CD4-positive, alpha-beta T cell treated with Interleukin-4 for 4 hours (primary cell): ENCODE measurements at places on chromosomes 12 and 14.

- no peak for DNase-seq
Observed at GRCh38 chr14:23114120-23114458, 5.0 kb downstream of the CEBPE start.

GRCh38 chr12:89988188-89988915 lies 279.7 kb upstream of the ATP2B1 start:
- DNase-seq = no peak

DNA sequence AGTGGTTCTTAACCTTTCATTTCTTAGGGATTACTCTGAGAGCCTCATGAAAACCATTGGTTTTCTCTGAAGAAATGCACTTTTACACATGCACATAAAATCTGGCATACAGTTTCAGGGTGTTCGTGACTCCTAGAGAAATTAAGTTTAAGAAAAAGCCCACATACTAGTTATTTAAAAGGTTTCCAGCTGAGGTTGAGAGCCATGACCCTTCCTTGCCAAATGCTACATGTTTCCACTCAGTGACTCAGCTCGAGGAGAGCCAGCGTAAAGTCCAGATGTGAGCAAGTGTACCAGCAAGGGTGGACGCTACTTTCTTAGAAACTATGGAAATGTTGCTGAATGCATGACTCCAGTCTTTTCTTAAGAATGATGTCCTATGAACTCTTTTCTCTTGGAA lies 42.7 kb upstream of the FLRT2 start:
- no peak for DNase-seq

DNA sequence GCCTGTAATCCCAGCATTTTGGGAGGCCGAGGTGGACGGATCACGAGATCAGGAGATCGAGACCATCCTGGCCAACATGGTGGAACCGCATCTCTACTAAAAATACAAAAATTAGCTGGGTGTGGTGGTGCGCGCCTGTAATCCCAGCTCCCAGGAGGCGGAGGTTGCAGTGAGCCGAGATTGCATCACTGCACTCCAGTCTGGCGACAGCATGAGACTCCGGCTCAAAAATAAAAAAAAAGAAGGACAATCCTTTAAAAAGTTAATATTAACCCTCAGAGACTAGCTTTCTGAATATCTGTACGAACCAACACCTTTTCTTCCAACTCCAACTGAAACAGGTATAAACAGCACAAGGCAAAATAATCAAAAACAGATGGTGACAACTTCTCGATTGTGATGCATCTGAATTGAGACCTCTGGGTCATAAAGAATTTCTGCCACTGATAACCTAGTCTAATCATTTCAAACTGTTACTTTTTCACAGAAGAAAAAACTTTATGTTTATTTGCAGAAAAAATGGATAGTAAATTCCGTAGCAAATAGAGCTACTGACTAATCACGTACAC lies 27.8 kb downstream of the CLIP1 start:
- no peak for DNase-seq

DNA sequence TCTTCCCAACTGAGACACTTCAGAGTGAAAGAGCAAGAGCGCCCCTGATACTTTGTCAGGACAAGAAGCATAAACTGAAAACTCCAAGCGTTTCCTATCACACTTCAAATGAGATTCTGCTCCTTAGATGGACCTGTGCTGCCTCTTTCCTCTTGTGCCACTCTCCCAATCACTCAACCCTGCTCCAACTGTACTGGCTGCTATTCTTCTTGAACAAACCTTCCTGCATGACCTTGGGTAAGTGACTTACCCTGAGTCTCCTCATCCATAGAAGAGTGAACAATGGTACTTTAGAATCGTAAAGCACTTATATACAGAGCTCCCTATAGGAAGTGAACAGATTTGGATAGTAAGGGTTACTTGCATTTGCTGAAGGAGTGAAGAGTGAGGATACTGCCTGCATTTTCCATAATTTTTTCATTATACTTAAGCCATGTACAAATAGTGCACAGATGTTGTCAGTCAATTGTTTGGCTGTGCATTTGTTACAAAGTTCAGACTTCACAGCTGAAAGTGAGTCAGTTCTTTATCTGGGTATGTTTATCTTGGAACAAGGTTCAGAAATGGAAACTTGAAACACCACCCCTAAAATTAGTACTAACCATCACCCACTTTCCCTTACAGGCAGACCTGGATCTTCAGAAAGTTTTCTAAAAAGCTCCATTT lies 10.8 kb downstream of the MTERF2 start:
- no peak for DNase-seq

DNA sequence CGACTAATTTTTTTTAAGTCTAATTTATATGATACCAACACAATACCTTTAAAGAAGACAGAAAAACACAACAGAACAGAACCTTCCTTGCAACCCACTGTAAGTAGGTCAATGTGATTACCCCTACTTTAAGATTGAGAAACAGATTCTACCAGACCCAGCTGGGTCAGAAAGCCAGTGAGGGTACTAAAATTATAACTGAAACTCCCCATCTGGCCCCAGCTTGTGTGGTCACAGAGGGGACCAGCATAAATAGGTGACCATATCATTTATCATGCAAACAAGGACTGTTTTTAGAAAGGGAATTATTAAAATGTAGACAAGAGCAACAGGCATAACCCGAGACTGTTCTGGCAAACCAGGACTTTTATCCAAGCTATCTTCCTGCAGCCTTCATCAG lies 30.1 kb upstream of the FRMD6 start:
- no peak for DNase-seq

DNA sequence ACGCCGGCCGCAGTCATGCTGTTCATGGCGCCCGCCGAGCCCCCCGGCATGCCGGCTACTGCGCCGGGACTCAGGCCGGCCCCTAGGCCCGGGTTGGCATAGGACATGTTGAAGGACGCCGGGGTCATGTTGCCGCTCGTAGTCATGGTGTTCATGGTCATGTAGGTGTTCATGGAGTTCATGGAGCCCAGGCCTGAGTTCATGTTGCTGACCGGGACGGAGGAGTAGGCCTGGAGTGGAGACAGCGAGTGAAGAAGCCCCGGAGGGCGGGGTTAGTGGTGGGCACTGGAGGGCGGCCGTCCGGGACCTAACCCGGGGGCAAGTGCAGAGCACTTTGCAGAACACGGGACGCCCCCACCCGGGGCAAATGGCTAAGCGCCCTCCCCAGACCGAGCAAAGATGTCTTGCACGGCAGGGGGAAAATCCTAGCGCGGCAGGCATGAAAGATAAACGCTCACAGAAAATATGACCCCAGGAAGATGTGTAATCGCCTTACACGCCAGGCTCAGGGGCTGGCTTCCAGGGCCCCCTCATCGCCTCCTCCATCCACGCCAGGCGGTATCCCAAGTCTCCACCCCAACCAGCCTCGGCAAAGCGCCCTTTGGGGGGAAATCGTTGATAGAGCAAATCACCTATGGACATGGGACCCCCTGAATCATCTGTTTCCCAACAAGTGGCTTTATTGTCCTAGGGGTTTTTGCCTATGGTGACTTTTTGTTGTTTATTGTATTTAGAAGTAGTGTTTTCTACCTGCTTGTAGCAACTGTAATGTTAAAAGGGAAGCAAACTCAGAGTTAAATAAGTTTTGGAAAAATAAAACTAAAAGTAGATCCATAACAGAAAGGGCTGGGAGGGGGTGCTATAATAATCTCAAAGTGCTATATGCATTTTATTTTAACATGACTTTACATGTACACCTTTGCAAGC lies 2.3 kb downstream of the FOXA1 start:
- DNase-seq = no peak

DNA sequence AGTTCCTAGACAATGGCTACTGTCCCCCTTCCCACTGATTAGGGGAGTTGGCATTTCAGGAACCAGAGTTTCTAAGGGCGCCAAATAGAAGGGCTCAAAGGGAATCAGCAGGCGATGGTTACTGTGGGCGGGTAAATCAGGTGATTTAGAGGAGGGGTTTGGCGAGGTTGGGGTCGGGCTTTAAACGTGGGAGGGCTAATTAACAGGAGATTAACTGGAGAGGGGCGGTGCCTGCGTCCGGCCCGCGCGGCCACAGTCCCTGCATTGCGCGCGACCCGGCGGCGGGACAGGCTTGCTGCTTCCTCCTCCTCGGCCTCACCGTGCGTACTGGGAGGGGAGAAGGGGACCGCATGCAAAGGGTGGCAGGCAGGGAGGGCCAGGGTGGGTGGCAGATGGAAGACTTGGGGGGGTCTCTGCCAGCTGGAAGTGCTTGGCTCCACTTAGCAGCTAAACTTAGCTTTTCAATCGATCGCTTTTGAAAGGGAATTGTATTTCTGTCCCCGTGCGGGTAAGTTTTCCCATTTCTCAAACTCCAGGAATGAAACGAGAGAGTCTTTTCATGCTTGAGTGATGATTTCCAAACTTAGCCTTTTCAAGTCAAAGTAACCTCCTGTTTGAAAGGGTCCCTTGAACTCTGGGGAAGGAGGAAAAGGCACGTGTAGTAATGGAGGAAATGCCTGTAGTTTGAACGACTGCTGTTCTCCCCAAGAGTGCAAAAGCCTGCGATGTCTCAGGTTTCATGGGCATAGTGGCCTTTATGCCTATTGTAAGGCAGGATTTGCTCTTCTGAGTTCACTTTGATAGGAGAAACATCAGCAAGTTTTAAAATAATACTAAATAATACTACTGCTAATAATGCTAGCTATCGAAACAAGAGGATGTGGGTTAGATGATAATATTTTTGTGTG lies at the start of gene MGST1:
Gene MGST1 (plus strand): TSS at position 255 of the 908 bp plus-strand sequence. CDS start 6,608 bp downstream, outside the sequence.
- no peak for DNase-seq

DNA sequence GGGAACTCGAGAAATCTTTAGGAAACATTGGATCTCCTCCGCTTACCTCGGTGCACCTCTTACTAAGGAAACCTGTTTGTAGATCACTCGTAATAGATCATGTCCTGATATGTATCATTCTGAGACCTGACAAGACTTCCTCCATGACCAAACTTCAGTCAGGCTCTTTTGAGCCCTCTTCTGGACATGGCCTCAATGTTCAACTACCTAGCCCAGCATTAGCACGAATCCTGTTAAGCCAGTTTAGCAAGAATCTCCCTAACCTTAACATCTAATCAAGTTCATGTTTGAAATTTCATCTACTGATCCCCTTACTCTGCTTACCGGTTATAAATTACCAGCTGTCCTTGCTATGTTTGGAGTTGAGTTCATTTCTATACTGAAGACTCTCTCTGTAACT lies 713.9 kb upstream of the USP15 start:
- no peak for DNase-seq

GRCh38 chr12:32605326-32606095 lies 73.6 kb upstream of the DNM1L start:
- no peak for DNase-seq

GRCh38 chr14:102159841-102160240 lies 20.1 kb downstream of the WDR20 start:
- no peak for DNase-seq

DNA sequence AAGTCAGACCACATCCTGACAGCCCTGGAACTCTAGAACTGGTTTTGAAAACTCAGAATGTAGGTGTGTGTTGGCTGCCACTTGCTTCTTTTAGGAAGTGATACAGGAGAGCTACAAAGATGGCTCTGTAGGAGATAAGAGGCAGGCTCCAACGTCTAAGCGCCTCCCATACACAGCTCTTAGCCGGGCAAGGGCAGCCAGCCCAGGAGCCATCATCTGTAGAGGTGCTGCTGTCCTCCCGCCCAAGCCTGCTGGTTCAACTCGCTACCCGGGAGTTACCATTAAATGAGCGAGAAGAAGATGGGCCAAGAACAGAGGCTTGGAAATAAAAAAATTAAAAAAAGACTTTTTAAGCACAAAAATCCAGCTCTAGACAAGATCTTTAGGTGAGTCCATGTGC lies 61.2 kb upstream of the DIO3 start:
- no peak for DNase-seq

- DNase-seq = no peak
Observed at GRCh38 chr14:95363468-95363954, 43.8 kb upstream of the CLMN start.

DNA sequence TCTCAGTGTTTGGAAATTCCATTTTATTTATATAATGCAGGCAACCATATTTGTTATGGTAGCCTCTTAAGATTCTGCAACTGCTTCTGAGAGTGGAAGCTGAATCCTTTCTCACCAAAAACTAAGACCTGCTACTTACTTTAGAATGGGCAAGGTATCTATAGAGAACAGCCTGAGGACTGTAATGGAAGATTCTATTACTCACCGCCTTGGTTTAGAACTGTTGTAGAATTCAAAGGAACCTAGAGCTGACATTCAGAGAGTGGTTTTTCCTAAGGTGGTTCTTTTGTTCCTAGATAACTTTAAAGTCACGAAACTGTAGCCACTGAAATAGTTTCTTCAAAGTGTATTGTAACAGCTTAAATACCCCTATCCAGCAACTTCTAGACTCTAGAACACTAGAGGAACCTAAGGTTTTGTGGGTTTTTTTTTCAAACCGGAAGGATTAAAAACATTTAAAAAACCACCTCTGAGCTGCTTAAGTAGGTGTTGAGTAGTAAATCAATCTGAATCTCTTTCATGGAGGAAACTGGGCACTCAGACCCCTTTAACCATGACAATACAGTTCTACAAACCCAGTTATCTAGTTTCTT lies 4.2 kb downstream of the TDP1 start:
- peak; percentile 41 for DNase-seq

DNA sequence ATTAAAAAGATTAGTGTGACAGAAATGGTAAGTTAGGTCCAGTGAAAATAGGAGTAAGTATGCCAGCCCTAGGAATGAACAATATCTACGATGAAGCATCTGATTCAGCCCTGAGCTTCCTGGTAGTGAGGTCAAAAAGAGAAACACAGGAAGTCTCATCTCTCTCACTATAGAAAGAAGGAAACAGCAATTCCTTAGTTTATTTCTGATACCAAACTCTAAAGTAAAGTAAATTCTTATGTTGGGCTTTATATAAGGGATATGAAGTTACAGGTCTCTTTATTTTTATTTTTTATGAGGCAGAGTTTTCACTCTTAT lies 76.7 kb upstream of the RFLNA start:
- DNase-seq = no peak

- peak; percentile 77 for DNase-seq
Observed at GRCh38 chr12:121801595-121802484, 2.0 kb upstream of the SETD1B start.

DNA sequence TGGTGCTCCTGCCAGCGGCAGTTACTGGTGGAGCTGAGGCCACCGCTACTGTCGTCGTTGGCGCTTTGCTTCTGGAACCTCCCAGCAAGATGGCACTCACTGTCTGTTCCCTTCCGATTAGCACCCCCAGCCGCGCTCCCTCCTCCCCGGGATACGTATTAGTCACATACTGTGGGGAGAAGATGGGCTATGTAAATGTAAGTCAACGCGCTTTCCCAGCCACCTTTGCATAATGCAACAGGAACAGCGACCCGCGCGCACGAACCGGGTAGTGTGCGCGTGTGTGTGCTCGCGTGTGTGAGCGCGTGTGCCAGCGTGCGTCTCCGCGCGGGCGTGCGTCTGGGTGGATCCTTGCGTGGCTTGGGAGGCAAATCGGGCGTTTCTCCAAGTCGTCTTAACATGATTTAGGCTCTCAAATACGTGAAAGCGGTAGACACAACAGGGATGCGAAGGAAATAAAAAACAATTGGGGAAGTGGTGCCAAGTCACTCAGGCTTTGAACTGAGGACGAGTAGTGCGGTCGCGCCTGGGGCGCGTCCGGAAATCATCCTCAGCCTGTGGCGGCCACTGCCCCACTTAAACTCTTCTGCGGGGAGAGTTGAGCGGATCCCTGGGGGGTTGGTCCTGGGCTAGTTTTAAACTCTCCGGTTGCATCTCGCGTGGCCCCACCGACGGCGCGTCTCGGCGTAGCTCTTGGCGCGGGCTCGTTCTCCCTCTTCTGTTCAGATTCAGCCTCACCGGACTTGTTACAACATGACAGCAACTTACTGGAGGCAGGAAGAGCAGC lies 1.8 kb downstream of the FLRT2 start:
- DNase-seq = no peak
